ENCODE measurements at places on chromosomes 12 and 14.

- DNase-seq = no peak
Observed at GRCh38 chr12:73677520-73678291, 859.9 kb upstream of the ATXN7L3B start.

- no peak for DNase-seq
Observed at GRCh38 chr14:24399999-24400718, 1.4 kb downstream of the NYNRIN start.

- DNase-seq = no peak
Observed at GRCh38 chr14:81371802-81372201, 28.3 kb downstream of the STON2 start.

DNA sequence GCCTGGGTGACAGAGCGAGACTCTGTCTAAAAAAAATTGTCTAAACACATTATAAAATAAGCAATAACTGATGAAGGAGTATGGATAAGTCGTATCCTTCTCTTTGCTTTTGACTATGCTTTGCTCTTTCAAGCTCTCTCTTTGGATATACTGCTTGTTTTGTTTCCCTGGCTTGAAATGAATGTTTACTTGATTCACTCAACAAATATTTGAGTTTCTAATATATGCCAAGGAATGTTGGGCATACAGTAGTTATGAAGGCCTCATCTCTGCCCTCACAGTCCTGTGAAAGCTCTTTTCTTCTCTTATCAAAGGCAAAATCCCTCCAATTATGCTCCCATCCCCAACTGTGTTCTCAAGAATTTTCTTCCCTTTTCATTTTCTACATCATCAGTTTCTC lies 123.5 kb downstream of the PTPRR start:
- DNase-seq = no peak

DNA sequence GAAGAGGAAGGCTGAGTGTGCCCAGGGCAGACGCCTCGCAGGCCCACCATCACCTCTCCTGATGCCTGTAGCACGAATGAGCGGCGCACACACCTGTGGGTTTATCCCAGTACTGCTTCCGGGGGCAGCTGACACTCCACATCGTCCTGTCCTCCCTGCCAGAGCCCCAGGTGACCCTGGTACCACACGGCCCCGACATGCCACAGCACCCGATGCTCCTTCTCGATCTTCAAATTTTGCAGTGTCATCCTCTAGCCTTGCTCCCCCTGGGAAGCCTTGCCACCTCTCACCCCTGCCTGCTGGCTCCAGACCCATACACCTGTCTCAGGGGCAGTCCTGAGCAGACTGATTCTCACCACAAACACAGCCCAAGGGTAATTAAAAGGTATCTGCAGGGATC lies 40.6 kb downstream of the ANO2 start:
- no peak for DNase-seq

DNA sequence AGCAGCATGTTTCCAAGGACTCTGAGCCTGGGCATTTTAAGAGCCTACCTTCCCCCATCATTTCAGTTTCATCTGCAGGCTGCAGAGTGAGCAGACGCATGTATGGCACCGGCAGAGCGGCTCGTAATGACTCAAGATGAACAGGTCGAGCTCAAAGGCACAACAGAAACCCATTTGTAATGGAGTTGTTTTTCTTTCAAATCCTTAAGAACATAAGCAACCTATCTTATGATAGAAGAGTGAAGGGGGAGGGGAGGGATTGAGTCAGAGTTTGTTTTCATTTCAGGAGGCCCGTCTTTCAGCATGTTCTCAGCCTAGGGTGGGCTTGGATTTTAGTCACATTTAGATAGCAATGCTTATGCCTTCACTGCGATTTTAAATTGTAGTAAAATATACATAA lies 54.9 kb upstream of the CISTR start:
- DNase-seq = no peak

DNA sequence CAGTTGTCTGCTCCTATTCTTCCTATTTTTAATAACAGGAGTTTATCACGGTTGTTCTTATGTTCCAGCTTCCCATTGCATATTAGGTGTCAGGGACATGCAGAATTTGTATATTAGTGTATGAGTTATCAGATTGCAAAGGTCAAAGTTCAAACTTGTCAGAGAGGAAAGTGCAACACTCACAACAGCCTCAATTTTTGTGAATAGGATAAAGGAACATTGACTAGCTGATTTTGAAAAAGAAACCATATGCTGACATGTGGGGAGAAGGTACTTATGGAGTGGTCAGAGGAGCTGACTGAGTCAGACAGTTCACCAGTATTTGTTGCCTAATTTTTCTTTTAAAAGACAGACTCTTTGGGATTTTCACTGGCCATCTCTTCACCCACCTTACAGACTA lies 222.1 kb downstream of the C12orf50 start:
- DNase-seq = no peak

GRCh38 chr12:3113671-3114325 lies 36.6 kb downstream of the TSPAN9 start:
- no peak for DNase-seq

DNA sequence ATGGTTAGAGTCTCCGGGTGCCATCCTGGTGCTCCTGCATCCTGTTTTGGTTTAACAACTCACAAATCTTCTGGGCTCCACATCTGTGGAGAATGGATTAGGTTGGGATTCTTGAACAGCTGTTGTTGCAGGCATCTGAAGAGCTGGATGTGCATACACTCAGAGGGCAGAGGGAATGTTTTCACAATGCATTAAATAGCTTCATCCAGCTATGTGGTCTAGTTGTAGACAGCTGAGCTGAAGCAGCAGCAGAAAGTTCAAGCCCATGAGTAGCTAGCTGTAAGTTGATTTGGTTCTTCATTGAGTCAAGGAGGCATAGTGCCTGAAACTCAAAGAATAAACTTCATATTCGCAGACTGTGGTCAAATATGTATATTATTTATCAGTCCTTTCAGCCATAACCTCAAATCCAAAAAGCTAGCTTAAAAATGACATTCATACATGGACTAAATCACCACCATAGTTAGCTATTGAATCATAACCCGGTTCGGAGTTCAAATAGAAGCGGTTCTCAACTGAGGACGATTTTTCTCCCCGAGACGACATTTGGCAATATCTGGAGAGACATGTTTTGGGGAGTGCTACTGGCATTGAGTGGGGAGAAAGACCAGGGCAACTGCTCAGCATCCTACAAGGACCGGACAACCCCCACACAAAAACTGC lies 858 bp upstream of the ANKRD13A start:
- no peak for DNase-seq

DNA sequence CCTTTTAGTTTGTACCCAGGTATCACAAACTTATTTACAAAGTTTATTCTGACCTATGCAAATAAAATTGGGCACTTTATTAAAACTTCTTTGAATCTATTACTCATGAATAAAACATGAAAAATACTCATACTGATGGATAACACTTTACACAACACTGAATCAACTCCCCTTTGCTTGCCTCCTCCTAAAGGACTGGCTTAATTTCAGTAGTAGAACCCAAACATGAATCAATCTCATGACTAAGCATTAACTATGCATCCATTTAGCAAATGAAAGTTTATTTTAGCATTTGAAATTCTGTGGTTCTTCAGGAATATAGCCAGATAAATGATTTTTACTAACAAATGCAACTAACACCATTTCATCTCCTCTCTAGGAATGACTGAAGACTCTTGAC lies 32.4 kb downstream of the DENND5B start:
- no peak for DNase-seq

DNA sequence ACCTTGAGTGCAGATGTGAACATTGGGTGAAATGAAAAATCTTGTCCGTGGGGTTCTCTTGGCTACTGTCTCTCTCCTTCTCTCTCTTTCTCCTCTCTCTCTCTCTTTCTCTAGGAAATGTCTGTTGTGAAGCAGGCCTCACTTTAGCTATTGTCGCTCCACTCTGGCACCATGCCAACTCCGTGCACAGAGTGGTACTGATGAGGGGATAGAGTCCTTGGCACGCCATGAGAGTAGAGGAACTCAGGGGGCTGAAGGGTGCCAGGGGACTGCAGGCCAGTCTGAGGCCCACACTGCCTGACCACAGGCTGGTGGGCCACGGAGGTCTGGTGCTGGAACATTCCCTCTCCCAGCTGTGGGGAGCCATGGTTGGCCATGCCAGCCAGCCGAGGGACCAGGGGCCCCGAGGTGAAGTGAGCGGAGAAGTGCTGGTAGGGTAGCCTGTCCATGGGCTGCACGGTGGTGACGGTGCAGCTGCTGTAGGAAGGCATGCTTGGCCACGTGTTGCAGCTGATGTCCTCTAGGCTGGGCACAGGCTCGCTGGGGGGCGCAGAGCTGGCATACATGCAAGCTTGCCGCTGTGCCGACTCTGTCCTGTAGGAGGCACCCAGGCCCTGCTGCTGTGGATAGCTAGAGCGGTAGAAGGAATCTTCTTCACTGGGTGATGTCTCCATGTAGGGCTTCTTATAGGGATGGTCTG lies 50.4 kb downstream of the TBX5 start:
- no peak for DNase-seq

DNA sequence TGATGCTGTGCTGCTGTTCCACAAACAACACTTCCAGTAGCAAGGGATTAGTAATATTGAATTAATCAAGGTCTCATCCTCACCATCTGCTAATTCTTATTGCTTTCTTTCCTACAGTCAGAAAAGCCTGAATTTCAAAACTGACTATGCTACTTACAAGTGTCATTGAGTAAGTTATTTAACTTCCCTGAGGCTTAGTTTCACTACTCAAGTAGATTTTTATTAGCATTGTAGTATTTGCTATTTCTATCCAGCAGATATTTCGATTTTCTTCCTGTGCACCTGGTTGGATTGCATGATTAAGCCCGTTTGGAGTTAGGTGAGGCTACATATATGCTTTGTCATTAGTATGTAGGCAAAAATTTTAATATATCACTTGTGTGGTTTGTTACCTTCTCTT lies 591.5 kb downstream of the TRHDE start:
- no peak for DNase-seq

GRCh38 chr14:72503696-72504368 lies 390.1 kb downstream of the DPF3 start:
- no peak for DNase-seq

- no peak for DNase-seq
Observed at GRCh38 chr14:65301862-65302539, 110.5 kb upstream of the FUT8 start.

- no peak for DNase-seq
Observed at GRCh38 chr12:131101006-131101405, 147.3 kb downstream of the ADGRD1 start.

GRCh38 chr12:3371018-3371417 lies 120.0 kb upstream of the PRMT8 start:
- no peak for DNase-seq

DNA sequence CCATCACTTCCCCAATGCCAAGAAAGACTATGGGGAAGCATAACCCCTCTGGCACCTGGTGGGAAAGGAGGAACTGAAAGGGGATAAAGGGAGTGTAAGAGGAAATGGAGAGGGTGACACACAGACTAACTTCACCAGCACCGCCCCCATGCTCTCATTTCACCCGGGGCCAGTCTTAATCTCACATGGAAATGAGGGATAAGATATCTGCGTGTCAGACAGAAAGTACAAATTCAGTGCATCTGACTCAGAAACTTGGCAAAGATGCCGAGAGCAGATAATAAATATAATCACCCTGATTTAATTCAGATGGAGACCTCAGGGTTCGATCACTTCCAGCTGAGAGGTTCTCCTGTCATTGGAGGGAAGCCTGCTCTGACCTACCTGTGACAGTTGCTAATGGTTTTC lies 191.6 kb downstream of the DUSP6 start:
- DNase-seq = no peak

DNA sequence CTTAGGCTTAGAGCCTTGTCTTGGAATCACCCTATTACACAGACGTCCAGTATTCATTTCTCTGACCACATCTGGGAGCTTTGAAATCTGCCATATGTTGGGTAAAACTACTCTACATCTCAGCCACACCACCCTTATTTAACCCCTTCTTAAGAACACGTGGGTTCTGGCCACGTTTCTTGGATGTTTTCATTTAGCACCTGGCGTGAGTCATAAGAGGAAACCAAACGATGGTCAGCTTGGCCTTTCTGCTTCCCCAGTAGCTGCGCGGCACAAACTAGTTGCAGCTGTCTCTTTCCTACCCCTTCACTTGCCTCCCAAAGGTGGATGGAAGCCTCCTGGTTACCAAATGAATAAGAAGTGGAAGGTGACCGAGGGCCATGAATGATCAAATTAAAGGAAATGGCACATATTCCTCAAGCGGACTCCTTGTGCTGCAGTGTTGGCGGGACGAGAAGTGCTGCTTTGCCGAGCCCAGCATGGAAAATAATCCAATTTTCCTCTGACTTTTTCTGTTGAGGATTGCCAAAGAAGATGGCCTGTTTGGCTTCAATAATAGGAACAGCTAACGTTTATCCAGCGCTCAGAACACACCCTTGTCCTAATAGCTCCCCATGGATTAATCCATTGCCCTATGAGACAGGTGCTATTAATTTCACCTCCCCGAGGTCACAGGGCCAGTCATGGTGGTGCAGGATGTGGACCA lies 154.1 kb downstream of the ZNF664 start:
- DNase-seq = no peak

GRCh38 chr12:4269279-4269991 lies 4.1 kb upstream of the CCND2 start:
- peak; percentile 89 for DNase-seq

GRCh38 chr14:43087666-43088065 lies 1419.4 kb downstream of the FSCB start:
- no peak for DNase-seq

GRCh38 chr14:103020271-103021170 lies 36.8 kb downstream of the CDC42BPB start:
- no peak for DNase-seq

DNA sequence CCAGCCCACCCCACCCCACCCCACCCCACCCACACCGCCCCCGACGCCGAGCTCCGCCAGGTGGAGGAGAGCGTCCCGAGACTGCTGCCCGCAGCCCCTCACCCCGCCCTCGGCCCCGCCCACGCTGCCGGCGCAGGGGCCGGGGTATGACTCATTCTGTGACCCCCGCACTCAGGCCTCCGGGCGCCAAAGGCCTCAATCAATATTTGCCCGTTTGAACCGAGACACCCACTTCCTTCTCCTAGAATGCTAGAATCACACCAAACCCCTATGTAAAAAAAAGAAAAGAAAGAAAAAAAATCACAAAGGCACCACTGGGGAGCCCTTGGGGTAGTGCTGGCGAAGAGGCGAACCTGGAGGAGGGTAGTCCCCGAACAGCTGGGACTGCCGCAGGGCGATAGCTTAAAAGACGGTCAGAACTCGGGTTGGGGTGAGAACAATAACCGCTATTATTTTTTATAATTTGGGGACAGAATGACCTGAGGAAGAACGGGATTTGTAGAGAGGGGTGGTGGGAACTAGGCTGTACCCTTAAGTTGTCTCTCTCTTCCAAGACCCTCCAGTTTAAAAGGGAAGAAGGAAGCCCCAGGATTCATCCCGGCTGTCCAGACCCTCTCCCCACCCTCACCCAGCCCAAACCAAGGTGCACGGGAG lies 894 bp downstream of the KRT8 start:
- no peak for DNase-seq

Data from stimulated activated CD4-positive, alpha-beta T cell treated with anti-CD3 and anti-CD28 coated beads, Interleukin-1b, Interleukin-23, amount 100 ng/mL, for 1 hour (primary cell).